Naive thymus-derived CD8-positive, alpha-beta T cell (primary cell): ENCODE measurements at places on chromosomes 4 and X. TPM values are rescaled to one million over a fixed set of nuclear protein-coding genes. Genes with fewer than 3 reads are reported as not detected.

- no peaks in the 10 kb centered on the region for H3K4me1 ChIP-seq
- no peak for DNase-seq
- no peaks in the 10 kb centered on the region for H3K27me3 ChIP-seq
- H3K27ac ChIP-seq: no peak overlapping the region
- no peaks in the 10 kb centered on the region for H3K36me3 ChIP-seq
Observed at GRCh38 chr4:166594326-166594946, 639.9 kb downstream of the SPOCK3 start.

Gene GAGE2A
- total RNA-seq: not detected

GRCh38 chrX:23936180-23936579 lies 28.4 kb downstream of the CXorf58 start:
- no peaks in the 10 kb centered on the region for H3K27me3 ChIP-seq
- no peaks in the 10 kb centered on the region for H3K36me3 ChIP-seq
- H3K4me1 ChIP-seq: peaks cover 9% of the 10 kb centered on the region
- H3K4me3 ChIP-seq: no peak overlapping the region
- no peak for DNase-seq
- H3K27ac ChIP-seq: peak overlapping the region; percentile 57

DNA sequence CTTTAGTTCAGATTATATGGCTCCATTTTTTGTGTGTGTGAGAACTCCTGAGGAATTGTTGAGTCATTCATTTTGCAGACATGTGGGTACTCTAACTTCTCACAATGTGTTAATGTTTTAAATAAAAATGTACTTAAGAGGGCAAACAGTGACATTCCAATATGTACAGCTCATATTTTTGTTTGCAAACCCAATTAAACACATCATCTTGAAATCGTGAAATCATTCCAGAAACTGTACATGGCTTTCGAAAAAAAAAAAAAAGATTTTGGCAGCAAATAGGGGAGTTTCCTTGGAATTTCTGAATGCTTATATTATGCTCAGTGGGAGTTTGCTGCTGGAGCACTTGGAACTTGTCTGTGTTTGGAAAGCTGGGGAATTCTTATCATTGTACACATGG lies 85.0 kb downstream of the HPGD start:
- H3K36me3 ChIP-seq: no peaks in the 10 kb centered on the region
- no peaks in the 10 kb centered on the region for H3K27me3 ChIP-seq
- H3K4me3 ChIP-seq: no peak overlapping the region
- H3K27ac ChIP-seq: no peak overlapping the region
- DNase-seq: no peak

GRCh38 chr4:126757219-126757618 lies 875.5 kb upstream of the INTU start:
- no peak overlapping the region for H3K4me3 ChIP-seq
- H3K36me3 ChIP-seq: no peaks in the 10 kb centered on the region
- H3K4me1 ChIP-seq: no peaks in the 10 kb centered on the region
- no peak overlapping the region for H3K27ac ChIP-seq
- H3K27me3 ChIP-seq: no peaks in the 10 kb centered on the region
- no peak for DNase-seq

DNA sequence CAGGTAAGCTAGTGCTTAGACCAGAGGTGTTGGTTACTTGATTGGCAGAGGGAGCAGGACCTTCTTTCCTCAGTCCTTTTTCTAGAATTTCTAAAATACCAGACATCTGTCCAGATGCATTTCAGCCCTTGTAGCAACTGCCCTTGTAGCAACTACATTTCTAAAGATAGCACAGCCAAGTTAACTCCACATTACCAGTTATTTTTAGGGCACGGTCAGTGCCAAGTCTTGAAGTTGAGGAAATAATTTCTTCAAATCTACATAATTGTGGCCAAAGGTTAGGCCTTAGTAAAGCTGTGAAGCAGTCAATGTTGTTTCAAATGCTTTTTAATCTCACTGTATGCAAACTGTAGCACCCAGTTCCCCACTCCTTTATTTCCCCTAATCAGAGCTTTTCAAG lies 62.9 kb downstream of the MID1IP1 start:
- H3K36me3 ChIP-seq: no peaks in the 10 kb centered on the region
- H3K27me3 ChIP-seq: no peaks in the 10 kb centered on the region
- DNase-seq: no peak

Gene DDIT4L
- not detected for total RNA-seq

- no peak overlapping the region for H3K27ac ChIP-seq
- no peak for DNase-seq
- no peaks in the 10 kb centered on the region for H3K27me3 ChIP-seq
- no peak overlapping the region for H3K4me3 ChIP-seq
- no peaks in the 10 kb centered on the region for H3K36me3 ChIP-seq
Observed at GRCh38 chr4:185196437-185196836, 7.4 kb downstream of the CFAP97 start.

Gene PDZD4
- total RNA-seq: 0.31 TPM

DNA sequence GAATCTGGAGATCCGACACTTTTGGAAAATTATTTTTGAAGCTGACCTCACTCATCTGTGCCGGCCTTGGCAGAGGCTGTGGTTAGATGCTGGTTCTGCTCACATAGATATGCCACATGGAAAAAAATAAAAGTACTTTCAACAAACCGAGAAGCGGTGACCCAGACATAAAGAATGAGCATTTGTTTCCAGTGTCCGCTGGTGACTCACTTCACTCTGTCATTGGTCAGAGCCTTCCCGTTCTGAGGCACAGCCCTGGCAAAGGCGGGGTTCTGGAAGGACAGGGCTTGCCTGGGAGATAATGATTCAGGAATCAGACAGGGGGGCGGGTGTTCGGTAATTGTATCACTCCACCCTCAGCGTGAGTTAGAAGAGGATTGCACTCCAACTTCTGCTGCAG lies 172.4 kb upstream of the MXRA5 start:
- no peak overlapping the region for H3K4me3 ChIP-seq
- H3K4me1 ChIP-seq: no peaks in the 10 kb centered on the region
- DNase-seq: no peak
- H3K27ac ChIP-seq: no peak overlapping the region
- peaks cover 1% of the 10 kb centered on the region for H3K27me3 ChIP-seq

- no peak for DNase-seq
- no peak overlapping the region for H3K27ac ChIP-seq
- no peaks in the 10 kb centered on the region for H3K4me1 ChIP-seq
- H3K36me3 ChIP-seq: no peaks in the 10 kb centered on the region
- H3K4me3 ChIP-seq: no peak overlapping the region
Observed at GRCh38 chr4:95963456-95963855, 123.6 kb downstream of the PDHA2 start.
